Stomach (tissue), 19 donors: ENCODE measurements at places on chromosomes 4 and X.
A peak's percentile ranks its signal among the peaks of the same experiment; 100 is the strongest.

- no peak for DNase-seq
These were observed 49.9 kb upstream of the SRD5A3 start for GRCh38 chr4:55296096-55296495.

DNA sequence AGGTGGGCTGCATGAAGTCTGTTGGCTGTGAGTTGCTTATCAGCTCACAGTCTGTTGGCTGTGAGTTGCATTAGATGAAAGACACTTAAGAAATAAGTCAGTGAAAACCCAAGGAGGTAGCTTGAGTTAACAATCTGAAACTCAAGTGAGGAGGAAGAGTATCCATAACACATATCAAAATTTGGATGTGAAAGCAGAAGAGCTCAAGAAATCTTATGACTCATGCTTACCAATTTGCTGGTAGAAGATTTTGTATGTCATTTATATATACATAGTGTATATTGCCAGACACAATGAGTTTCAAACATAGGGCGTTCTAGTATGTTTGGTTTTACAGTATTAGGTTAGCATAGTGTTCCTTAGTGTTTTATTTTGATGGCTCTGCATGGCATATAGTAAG, 107.4 kb downstream of the DDIT4L start:
- no peak for DNase-seq

GRCh38 chr4:70613306-70614183, 15.0 kb upstream of the ENAM start:
- DNase-seq, result peak; percentile 50

DNA sequence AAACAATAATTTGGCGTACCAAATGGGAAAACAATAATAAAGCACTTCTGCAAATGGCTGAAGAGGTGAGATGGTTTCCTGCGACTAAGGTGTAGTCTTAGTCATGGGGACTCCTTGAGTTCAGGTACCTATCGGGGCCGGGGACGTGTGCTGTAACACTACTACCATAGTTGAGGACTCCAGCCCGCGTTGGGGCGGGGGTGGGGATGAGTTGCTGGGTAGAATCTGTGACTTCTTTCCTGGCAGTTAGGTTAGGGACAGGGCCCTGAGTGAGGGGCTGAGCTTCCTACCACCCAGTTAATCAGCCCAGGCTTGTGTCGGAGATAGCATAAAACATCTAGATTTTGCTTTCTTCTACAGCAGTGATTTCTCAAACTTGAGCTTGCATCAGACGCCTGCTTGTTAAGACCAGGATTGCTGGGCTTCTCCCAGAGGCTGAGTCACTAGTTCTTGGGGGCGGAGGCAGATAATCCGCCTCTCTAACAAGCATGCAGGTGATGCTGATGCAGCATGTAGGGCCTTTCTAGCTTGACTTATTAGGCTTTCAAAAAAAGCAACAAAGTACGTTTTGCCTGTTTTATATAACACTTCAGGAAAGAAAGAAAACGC, 30.2 kb downstream of the RBBP7 start:
- DNase-seq, result no peak

DNA sequence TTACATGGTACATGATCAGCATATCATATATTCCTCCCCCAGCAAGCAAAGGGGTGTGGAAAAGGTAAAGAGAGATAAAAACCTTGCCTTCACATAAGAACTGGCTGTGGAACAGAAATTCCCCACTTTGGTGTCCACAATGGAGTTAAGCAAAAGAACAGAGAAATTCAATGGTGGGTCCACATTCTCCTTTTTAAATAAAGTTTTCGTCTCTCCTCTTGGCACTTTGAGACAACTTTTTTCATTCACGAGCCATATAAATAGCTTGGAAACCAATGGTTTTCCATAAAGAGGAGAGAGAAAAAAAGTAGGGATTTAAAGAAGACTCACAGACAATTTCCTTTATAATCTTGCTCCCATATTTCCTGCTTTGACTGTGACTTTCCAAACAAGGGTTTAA, 148.1 kb downstream of the TSPAN5 start:
- DNase-seq, result no peak

DNA sequence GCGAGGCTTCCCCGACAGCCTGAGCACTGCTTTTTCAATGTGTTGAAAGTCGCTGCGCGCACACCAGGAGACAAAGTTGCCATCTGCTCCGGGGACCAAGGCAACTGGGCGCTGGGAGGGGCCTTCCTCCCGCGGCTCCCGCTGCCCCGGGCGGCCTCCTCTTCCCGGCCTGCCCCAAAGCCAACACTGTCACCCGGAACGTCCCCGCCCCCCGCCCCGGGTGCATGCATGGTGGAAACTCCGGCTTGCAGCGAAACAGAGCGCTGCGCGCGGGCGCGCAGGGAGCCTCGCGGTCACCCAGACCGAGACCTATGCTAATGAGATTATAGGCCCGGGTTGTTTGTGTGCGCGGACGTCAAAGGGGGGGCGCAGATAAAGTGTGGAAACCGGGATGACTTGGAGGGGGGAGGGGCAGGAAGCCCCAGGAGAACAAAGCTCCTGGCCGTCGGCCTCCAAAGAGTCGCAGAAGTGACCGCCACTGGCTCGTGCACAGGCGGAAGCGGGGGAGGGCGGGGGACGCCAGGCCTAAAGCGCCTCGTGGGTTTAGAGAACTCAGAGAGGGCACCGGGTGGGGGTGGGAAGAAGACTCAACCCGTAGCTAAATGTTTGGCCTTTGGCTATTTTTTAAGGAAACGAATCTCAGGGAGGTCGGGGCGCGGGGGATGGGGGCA, 88.8 kb downstream of the BCOR start:
- peak; percentile 70 for DNase-seq

GRCh38 chr4:38101563-38101962, 141.4 kb downstream of the PTTG2 start:
- no peak for DNase-seq

DNA sequence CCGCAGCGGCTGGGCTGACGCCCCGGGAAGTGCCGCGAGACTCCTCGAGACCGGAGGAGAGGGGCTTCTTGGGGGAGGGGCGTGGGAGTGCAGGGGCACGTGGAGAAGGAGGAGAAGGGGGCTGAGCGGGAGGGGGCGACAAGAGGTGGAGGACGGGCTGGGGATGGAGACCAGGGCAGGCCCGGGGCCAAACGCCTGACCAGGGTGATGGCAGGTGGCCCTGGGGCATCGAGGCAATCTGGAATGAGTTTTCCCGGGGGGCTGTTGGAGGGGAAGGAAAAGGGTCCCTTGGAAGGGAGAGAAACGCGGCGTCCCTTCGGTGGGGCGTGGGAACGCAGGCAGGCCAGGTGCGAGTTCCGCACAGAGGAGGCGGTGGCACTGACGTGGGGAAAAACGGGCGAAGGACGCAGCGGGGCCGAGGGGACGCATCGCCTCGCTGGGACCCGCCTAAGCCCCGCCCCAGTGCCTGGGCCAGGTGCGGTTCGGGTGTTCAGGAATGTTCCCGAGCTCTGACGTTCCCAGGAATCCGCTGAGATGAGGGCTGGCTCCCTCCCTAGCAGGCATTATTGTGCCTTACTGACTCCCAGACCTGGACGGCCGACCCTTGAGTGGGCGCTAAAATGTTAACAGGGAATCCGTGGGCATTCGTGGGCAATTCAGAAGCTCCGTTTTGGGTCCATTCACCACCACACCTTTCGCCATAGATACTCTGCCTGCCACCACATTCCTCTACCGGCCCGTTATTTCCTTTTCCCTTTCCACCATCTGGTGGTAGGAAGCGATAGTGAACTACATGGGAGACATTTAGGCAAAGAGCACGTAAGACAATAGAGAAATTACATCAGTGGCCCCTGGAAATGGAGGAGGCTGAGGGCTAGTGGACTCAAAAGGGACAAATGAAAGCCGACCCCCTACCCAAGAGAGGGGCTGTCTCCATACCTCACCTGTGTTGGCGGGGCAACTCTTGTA, 795 bp upstream of the SH3KBP1 start:
- DNase-seq, result peak; percentile 83

DNA sequence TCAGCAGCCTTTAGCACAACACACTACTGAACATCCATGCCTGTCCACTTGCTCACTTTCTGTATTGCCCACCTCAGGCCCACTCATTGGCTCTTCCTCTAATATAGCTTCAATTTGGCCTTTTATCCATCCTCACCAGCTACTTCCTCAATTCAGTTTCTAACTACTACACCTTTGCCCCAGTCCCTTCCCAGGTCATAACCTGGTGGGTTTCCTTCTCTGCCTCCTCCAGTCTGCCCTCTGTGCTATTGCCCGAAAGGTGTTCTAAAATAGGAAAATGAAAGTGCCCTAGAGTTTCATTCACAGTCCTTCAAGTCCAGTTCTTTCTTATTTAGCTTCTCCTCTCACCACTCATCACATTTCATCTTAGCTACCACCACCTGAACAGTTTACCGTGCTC, 23.1 kb downstream of the MOSPD2 start:
- DNase-seq, result no peak

- no peak for DNase-seq
These were observed 322.1 kb downstream of the CBLL2 start for GRCh38 chrX:22594766-22595165.

DNA sequence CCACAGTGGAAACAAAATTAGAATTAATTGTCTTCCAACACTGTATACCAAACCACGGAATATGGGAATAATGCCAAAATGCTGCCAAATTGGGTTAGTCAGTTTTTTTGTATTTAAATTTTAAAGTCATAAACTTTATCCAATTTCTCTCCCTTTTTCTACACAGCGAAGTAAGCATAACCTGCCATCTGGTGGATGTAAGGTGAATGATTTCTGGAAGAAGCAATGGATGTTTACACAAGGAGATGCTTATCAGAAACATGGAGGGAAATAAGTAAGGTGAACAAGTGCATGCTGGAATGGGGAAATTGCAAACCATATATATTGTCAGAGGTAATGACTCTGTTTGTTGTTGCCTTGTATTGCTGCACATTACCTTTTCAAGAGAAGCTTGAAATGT, 691.9 kb downstream of the TECRL start:
- peak; percentile 23 for DNase-seq

DNA sequence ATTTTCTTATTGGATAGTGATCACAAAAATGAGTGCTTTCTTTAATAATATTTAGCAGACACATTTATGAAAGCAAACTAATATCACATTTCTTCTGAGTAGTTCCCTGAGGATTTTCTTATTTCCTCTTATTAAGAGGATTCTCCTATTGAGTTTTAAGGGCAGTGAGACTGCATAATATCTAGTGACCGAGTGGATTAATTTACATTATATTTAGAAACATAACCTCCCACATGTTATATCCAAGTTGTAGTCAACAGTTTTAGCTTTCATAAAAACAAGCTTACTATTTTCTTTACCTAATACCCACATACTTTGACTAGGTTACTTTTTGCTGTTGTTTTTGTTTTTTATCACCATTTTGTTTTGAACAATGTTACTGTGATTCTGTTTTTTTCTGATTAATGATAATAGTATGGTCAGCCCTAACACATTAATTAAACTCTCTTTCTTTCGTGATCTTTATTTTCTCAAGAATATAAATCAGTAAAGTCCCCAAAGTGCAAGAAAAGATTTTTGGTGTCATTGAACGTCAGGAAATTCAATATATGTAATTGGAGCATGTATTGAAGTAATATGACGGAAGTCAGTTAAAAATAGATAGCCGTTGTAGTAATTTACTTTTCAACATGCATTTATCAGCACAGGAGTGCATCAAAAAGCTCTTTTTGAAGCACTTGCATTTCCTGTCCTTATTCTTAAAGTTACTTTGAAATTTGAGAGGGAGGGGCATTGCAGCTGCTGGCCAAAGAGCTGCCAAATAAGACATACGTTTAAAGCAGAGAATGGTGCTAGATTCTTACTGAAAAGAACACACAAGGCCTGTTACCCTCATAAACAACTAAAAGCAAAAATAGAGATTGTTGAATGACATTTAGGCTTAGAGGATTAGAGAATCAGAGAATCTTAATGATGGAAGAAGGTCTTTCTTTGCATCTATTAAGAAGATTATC, 25.2 kb downstream of the DDIT4L start:
- no peak for DNase-seq

GRCh38 chrX:12974796-12975669, at the start of gene TMSB4X:
Gene TMSB4X, plus strand, starts transcription at chrX:12975110.
- DNase-seq, result peak; percentile 94

DNA sequence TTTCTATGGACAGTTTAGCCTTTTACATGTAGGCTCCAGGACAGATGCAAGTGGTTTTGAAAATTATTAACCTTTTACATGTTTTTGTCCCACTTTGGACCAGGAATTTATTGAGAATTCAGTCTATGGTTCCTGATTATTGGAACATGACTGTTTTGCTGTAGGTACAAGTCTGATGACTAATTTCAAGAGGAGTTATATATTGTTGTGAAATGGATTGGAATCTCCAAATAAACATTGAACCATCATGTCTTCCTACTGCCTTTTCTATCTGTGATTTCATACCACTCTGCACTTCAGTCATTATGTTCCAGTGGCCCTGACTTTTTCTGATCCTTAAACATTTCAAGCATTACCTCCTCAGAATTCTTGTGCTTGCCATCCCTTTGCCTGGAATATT, 35.9 kb downstream of the TBC1D19 start:
- no peak for DNase-seq

GRCh38 chrX:40057405-40057804, 40.4 kb downstream of the BCOR start:
- no peak for DNase-seq

GRCh38 chr4:101211146-101211553, 136.2 kb downstream of the PPP3CA start:
- no peak for DNase-seq

DNA sequence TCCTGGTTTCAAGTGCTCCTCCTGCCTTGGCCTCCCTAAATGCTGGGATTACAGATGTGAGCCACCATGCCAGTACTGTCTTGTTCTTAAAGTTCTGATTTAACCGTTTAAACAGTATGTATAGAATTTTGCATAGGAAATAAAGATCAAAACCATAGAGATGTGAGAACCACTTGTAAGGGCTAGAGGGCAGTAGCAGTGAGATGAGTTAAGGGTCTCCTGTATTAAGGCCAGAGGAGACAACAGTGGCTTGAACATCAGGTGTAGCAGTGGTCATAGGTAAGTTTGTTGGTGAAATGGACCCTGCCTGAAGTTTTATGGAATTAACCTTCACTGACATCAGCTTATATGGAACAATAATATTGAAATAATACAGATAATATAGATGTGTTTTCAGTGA, 155.7 kb downstream of the SLC4A4 start:
- DNase-seq, result no peak

GRCh38 chr4:168837922-168838321, 172.1 kb downstream of the CBR4 start:
- DNase-seq, result no peak

- no peak for DNase-seq
These were observed 268.9 kb downstream of the ASMT start for GRCh38 chrX:1883772-1884171.

- no peak for DNase-seq
These were observed 516.8 kb downstream of the SMARCA1 start for GRCh38 chrX:129006491-129006890.

GRCh38 chrX:139798701-139799100, 90.7 kb upstream of the MCF2 start:
- DNase-seq, result no peak

DNA sequence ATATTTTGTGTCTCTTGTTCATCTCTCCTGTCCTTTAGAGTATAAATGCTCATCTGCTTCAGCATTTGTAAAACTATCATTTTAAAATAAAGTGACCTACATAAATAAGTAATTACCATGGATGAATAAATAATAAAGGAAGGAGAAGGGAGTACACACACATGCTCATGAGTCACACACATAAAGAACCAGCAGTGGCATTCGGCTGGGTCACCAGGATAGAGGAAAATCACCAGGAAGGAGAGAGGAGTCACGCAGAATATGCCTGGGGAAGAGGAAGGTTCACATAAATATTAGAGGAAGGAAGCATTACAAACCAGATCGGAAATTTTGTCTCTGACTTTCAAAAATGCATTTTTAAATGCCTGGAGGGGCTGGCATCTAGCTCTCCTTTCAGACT, 38.5 kb upstream of the MED14 start:
- no peak for DNase-seq
